ENCODE measurements at places on chromosomes 2 and 18. TPM values are rescaled to one million over a fixed set of nuclear protein-coding genes. Genes with fewer than 3 reads are reported as not detected.

CCDC141 gene
- 18.0 TPM for total RNA-seq

ZBTB7C gene
- 8.6 TPM for total RNA-seq

RNF103 gene
- 40.5 TPM for total RNA-seq

SLC25A52 gene
- 0.26 TPM for total RNA-seq

ANKRD44 gene
- 39.4 TPM for total RNA-seq
